GM12878 (cell line): ENCODE measurements at places on chromosomes 16 and 17.

DNA sequence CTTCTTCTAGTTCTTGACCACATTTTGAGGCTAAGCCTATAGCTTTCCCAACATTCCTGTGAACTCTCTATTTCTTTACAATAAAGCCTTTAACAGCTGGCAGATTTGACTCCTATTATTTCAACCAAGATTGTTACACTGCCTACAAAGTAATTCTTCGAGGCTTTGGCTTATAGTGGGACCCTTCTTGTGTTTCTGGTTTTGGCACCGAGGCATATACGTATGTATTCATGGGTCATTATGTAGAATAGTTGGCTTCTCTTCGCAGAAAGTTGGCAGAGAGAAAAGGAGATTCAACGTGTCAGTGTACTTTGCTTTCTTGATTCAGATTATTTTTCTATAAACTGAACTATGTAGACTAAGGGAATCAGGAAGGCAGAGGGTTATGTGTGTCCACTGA lies 102.2 kb downstream of the ABCA8 start:
- H3K27ac ChIP-seq = no peak overlapping the region
- no peak for DNase-seq
- H3K4me3 ChIP-seq = no peak overlapping the region
- no peaks in the 10 kb centered on the region for H3K36me3 ChIP-seq
- no peaks in the 10 kb centered on the region for H3K27me3 ChIP-seq
- no peaks in the 10 kb centered on the region for H3K4me1 ChIP-seq

DNA sequence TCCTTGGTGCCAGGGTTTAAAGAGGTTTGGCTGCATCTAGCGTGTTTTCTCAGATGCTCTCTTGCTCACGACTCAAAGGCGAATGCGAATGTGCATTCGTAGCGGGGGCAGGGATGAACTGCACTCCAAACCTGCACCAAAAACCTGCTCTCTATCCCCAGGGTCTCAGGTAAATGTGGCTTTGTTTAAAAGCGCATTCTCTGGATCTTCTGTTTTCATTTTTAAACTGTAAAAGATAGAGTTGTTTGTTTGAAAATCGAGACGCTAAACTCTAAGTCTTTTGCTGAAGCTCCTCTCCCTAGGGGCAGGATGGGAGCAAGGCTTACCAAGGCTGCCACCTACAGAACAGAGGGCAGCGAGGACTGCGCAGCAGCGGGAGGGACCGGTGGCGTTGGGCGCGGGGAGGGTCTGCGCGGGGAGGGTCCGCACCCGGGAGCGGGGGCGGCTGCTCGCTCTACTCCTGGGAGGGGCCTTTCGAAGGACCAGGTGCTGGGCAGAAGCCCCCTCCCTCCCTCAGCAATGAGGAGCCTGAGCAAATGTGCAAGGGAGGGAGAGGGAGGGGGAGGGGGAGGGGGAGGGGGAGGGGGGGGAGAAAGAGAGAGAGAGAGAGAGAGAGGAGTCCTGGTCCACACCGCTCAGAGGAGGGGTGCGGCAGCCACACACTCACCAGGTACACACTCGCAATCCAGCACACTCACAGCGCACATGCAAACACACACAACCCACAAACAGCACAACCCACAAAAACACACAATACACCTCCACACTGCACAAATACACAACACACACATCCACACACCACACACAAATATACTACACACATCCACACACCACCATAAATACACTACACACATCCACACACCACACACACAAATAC lies 142.8 kb downstream of the GRIN2A start:
- no peak for DNase-seq
- H3K27ac ChIP-seq = no peak overlapping the region
- H3K27me3 ChIP-seq = no peaks in the 10 kb centered on the region
- peak overlapping the region; percentile 60 for H3K4me3 ChIP-seq

- H3K4me1 ChIP-seq = peaks cover 14% of the 10 kb centered on the region
- DNase-seq = no peak
- peak overlapping the region; percentile 95 for H3K4me3 ChIP-seq
- H3K27me3 ChIP-seq = no peaks in the 10 kb centered on the region
- H3K27ac ChIP-seq = peak overlapping the region; percentile 39; the same call in 1 of the 2 replicates
These were observed 578 bp downstream of the PGAP6 start for GRCh38 chr16:381012-381788.

DNA sequence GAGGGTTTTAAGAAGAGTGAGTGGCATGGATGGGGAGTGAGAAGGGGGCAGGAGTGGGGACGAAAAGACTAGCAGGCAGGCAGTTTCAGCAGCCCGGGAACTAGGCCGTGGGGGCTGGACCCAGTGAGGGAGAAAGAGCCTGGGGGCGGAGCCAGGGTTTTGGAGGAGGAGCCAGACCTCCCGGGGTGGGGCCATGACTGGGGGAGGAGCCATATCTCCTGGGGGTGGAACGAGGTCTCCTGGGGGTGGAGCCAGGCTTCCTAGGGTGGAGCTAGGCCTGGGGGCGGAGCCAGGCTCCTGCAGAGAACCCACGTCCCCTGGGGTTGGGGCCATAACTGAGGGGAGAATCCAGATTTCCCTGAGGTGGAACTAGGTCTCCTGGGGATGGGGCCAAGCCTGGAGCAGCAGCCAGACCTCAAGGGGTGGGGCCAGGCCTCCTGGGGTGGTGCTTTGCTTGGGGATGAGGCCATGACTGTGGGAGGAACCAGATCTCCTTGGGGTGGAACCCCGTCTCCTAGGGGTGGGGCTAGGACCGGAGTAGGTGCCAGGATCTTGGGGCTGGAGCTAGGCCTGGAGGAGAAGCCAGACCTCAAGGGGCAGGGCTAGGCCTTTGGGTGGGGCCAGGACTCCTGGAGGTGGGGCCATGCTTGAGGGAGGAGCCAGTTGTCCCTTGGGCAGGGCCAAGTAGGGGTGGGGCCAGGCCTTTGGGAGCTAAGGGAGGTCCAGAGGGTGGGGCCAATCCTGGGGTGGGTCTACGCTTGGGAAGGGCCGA lies 41.7 kb upstream of the JPH3 start:
- H3K4me1 ChIP-seq = no peaks in the 10 kb centered on the region
- no peak overlapping the region for H3K4me3 ChIP-seq
- DNase-seq = no peak
- H3K27me3 ChIP-seq = no peaks in the 10 kb centered on the region
- H3K27ac ChIP-seq = no peak overlapping the region
- H3K36me3 ChIP-seq = no peaks in the 10 kb centered on the region

DNA sequence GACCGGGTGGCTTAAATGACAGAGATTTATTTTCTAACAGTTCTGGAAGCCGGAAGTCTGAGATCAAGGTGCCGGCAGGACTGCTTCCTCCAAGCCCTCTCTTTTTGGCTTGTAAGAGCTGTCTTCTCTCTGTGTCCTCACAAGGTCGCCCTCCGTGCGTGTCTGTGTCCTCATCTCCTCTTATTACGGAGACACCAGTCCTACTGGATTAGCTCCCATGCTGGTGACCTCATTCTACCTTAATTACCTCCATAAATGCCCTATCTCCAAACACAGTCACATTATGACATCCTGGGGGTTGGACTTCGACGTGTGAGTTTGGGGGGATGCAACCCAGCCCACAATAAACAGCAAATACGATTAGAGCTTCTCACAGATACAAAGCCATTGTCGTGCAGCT lies 161.5 kb downstream of the FOXL1 start:
- H3K36me3 ChIP-seq = no peaks in the 10 kb centered on the region
- DNase-seq = no peak
- H3K4me3 ChIP-seq = no peak overlapping the region
- H3K27me3 ChIP-seq = peaks cover 9% of the 10 kb centered on the region

DNA sequence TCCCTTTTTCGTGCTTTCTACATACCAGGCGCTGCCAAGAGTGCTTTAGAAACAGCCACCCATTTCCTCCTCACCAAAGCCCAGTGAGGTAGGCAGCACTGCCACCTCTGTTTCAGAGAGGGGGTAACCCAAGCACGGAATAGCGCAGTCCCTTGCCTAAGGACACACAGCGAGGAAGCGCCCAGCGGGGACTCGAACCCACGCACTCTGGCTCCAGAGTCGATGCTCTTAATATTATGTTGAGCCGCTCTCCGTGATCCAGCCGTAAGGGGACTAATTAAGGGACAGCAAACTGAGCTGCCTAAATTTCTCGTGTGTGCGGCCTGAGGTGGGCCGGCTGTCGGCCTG lies 497 bp downstream of the CES1 start:
- no peaks in the 10 kb centered on the region for H3K4me1 ChIP-seq
- H3K36me3 ChIP-seq = no peaks in the 10 kb centered on the region
- no peaks in the 10 kb centered on the region for H3K27me3 ChIP-seq
- no peak overlapping the region for H3K4me3 ChIP-seq
- no peak overlapping the region for H3K27ac ChIP-seq
- no peak for DNase-seq

- no peaks in the 10 kb centered on the region for H3K27me3 ChIP-seq
- no peaks in the 10 kb centered on the region for H3K36me3 ChIP-seq
- H3K4me1 ChIP-seq = no peaks in the 10 kb centered on the region
- no peak overlapping the region for H3K27ac ChIP-seq
- no peak for DNase-seq
These were observed 88.5 kb downstream of the KCNJ12 start for GRCh38 chr17:21464611-21465021.

GRCh38 chr16:23257682-23258081 lies 44.4 kb upstream of the SCNN1B start:
- H3K27me3 ChIP-seq = no peaks in the 10 kb centered on the region
- no peak for DNase-seq
- H3K4me1 ChIP-seq = no peaks in the 10 kb centered on the region
- H3K27ac ChIP-seq = no peak overlapping the region
- H3K4me3 ChIP-seq = no peak overlapping the region

DNA sequence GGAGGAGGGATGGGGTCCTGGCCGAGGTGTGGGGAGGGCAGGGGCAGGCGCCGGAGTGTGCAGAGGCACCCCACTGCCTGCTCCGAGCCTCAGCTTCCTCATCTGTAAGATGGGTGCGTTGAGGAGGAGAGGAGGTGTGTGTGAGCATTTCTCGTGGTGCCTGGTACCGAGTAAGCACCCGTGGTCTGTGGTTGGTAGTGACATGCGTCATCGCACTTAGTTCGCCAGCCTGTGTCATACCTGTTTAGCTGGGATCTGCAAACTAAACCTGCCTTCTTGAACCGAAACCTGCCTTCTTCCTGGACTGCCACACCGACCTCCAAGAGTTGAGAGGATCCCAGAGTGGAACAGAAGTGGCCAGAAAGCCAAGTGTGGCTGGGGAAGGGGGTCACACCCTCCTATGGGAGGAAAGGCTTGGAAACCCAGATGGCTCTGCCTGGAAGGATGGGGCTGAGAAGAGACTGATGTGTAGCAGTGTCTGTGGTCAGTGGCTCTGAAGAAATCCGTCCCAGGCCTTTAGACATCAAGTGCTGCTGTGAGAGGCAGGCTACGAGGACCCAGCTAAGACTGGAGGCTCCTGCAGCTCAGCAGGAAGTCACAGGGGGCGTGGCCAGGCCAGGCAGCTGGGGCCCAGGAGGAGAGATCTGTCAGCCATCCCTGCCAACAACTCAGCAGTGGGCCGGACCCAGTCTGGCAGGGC lies 162.6 kb upstream of the PLCG2 start:
- peak overlapping the region; percentile 65 for H3K27ac ChIP-seq
- no peak overlapping the region for H3K4me3 ChIP-seq
- no peaks in the 10 kb centered on the region for H3K27me3 ChIP-seq

DNA sequence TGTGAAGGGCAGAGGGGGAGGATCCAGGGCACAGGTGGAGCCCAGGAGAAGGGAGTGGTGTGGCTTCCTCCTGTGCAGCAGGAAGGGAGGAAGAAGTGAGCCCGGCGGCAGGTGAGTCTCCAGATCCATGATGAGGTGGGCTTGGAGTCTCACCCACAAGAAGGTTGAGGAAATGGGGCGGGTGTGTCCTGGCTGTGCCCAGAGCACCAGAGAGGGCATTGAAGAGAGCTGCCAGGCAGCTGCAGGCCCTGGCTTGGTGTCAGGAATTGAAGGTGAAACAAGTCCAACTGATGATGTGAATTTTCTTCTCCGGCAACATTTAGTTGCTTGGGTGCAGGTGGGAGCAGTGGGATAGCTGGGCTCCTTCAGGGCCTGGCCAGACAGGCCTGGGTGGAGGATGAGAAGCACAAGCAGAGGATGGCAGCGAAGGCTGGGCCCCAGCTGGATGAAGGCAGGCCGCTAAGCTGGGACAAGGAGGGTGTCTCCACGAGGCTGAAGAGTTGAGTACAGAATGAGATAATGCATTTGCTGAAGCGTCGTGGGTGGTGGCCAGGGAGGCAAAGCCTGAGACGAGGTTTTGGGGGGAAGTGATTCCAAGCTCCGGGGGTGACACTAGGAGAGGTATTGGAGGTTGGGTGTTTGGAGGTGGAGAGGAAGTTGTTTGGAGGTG lies 18.3 kb downstream of the NT5M start:
- no peak for DNase-seq
- H3K36me3 ChIP-seq = no peaks in the 10 kb centered on the region
- H3K27ac ChIP-seq = no peak overlapping the region
- H3K4me3 ChIP-seq = no peak overlapping the region
- H3K27me3 ChIP-seq = no peaks in the 10 kb centered on the region

- DNase-seq = no peak
- no peak overlapping the region for H3K27ac ChIP-seq
- no peaks in the 10 kb centered on the region for H3K27me3 ChIP-seq
- H3K4me1 ChIP-seq = peaks cover 7% of the 10 kb centered on the region; the same call in 1 of the 2 replicates
These were observed 5.1 kb upstream of the SCNN1B start for GRCh38 chr16:23296994-23297393.

DNA sequence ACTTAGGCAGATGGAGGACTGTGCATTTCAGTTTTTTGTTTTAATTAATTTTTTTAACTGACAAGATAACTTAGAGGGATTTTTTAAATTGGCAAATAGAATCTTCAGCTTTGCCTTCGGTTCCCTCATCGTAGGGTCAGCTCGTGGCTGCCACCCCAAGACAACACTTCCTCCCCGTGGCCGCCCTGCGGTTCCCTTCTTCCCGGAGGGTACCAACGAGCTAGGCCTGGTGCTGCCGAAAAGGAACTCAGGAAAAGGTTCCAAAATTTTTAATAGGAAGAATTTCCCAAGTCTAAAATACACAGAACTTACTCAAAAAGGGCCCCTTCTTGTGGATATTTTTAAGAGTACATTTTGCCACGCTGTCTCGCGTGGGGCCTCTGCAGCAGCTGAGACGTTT lies 210.4 kb upstream of the CHMP6 start:
- H3K27me3 ChIP-seq = no peaks in the 10 kb centered on the region
- H3K4me3 ChIP-seq = peak overlapping the region; percentile 45; the same call in 1 of the 2 replicates
- peaks cover 31% of the 10 kb centered on the region for H3K4me1 ChIP-seq
- H3K36me3 ChIP-seq = no peaks in the 10 kb centered on the region; the same call in none of the 2 replicates
- no peak for DNase-seq

GRCh38 chr17:50837286-50837979 lies 2.0 kb downstream of the WFIKKN2 start:
- no peak overlapping the region for H3K27ac ChIP-seq
- no peaks in the 10 kb centered on the region for H3K36me3 ChIP-seq
- H3K4me3 ChIP-seq = no peak overlapping the region

DNA sequence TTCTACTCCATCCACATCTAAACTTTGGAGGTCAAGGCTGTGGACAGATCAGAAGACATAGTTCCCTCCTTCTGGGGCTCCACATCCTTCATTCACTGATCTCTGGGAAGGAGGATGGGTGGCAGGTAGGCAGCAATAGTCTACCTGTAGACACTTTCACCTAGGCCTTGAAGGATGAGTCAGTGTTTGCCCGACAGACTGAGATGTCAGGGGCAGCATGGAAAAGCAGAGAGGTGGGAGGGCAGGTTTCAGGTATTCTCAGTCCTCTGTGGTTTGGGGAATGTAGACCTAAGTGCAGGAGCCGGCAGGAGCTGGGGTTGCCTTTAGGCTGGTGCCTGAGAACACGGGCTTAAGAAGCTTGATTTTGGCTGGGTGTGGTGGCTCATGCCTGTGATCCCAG lies 171.9 kb upstream of the ZNF267 start:
- no peak for DNase-seq
- H3K36me3 ChIP-seq = peaks cover 23% of the 10 kb centered on the region
- H3K4me3 ChIP-seq = peak overlapping the region; percentile 91
- no peaks in the 10 kb centered on the region for H3K27me3 ChIP-seq
- peaks cover 5% of the 10 kb centered on the region; the same call in 1 of the 2 replicates for H3K4me1 ChIP-seq
